Right ventricle myocardium superior (tissue), 1 donor: ENCODE measurements at places on chromosomes 12 and 14.

DNA sequence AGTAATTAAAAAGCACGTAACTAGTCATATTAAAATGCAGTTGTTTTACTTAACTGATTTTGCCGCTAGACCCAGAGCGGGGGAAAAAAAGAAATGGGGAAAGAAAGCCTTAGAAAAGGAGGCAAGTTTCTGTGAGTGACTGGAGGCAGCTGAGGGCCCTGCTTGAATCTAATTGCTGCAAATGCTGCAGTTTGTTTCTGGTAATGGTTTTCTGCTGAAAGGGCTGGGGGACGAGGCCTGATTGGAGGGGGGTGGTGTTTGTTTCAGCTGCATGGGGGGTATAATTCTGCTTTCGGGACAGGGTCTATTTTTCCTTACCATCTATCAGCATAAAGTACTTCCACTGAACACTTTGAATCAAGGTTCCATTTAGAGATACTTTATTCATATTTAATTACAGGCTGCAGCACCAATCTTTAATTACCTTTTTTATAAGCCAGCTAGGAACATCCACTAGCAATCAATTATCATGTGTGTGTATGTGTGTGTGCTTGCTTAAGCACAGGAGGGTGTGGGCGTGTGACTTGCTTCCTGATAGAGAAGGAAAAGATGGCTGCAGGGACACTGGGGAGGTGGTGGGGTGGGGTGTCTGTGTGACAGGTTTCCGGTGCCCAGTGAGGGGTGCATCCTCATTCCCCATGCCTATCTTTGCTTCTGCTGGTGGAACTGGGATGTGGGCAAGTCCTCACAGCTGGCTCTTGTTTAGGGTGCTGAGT lies 83.4 kb downstream of the ADCK1 start:
- no peak for DNase-seq

DNA sequence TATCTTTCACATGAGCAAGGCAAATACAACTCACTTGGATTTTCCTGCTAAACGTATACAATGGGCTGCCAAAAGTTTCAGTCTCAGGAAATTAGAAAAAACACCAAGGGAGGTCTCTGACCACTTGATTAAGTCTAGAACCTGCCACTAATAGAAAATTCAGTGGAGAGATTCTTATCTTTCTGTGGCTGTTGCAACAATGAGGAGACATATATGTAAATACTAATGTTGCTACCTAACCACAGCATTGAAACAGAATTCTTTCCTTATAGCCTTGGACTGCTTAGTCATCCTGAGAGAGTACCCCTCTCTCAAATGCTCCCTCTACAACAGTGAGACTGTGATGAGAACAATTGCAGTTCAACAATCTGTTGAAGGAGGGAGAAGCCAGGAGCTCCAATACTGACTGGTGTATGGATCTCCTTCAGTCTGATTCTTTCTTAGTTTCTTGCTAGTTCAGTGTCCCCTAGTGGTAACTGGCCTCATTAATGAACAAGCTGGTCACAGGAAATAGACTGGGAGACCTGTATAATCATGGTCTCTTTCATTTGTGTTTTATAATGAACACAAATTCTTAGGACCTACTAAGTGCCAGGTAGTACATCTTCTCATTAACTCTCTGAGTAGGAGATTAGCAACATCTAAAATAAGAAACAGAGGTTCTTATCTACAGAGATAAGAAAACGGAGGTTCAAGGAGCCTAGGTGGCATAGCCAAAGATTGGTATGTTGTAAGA lies 164.5 kb downstream of the SLC38A4 start:
- no peak for DNase-seq

DNA sequence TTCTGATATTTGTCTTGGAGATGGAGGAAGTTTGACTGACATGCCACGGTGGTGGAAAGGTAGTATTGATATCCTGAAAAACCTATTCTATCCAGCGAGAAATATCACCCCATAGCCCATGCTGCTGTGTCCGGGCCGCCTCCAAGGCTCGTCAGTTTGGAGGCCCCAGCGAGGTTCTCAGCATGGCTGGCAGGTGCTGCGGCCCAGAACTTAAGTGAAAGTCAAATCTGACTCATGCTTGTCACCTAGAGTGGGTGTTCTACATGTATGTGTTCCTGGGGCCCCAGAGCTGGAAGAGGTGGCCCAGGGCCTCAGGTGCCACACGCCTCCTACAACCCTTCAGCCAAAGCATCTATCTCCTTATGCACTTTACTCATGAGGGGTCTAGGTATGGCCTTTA lies 92.9 kb downstream of the GCH1 start:
- no peak for DNase-seq

- DNase-seq = no peak
Measured at GRCh38 chr12:100718187-100718586, 76.4 kb upstream of the ANO4 start.

DNA sequence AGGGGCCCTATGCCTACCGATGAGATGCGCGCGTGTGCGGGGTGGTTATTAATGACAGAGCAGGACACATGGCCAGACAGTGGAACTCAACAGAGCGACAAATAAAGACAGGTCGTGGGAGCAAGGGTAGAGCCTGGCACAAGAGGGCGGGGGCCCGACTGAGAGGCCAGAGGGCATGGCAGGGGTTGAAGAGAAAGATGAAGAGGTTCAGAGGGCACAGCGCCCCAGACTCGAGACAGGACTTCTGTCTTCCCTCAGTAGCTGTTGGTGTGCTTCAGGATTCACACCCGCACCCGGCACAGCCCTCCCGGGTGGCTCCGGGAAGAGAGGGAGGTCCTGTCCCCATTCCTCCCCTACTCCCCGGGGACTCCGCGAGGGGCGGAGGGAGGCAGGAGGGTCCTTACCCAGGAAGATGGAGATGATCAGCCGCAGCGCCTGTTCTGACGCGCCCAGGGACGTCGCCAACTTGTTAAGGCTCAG lies 366 bp downstream of the LPCAT3 start:
- DNase-seq = no peak
